ENCODE measurements at places on chromosomes 3 and 15.

- DNase-seq = no peak
Observed at GRCh38 chr15:88161636-88162035, 94.9 kb downstream of the NTRK3 start.

GRCh38 chr3:84893211-84893610 lies 65.6 kb upstream of the CADM2 start:
- no peak for DNase-seq

- no peak for DNase-seq
Observed at GRCh38 chr3:123021996-123022510, 5.5 kb downstream of the SEMA5B start.

- DNase-seq = no peak
Observed at GRCh38 chr3:145557405-145557804, 603.6 kb downstream of the PLOD2 start.

GRCh38 chr3:122754929-122755328 lies 38.7 kb downstream of the HSPBAP1 start:
- peak; percentile 58 for DNase-seq
